GM04503 (cell line): ENCODE measurements at places on chromosomes 4 and X.

GRCh38 chr4:4524364-4524763 lies 17.5 kb downstream of the STX18 start:
- no peak for DNase-seq

DNA sequence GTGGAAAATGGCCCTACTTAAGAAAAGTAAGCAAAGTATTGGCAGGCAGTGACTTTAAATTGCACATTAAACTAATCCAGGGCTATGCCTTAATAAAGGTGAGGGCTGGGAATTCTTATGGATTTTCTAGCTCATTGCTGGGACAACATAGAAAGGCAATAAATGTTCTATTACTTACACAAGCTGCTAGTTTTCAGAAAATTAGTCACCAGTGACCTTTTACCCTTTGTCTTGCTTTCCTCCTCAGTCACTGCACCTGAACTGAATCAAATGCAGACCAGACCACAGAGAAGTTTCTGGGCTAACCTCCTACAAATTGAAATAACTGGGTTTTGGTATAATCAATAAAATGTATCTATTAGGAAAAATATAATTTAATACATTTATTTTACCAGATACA lies 694.4 kb upstream of the FAM241A start:
- no peak for DNase-seq

DNA sequence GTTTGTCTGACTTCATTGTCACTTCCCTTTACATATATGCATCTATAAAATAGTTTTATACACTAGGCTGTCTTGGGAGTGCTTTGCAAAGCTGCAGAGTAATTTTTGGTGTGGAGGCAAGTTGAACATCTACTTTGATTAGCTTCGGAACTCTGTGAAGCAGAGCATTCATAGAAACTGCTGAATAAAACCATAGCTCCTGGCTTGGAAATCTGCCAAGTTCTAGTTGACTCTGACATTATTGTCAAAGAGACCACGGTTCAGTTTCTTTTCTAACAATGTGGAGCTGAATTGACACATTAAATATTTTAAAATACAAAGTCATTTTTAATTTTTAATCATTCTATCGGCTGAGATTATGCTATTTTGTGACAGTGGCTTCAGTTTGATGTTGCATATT lies 335.0 kb downstream of the BMPR1B start:
- DNase-seq: no peak

DNA sequence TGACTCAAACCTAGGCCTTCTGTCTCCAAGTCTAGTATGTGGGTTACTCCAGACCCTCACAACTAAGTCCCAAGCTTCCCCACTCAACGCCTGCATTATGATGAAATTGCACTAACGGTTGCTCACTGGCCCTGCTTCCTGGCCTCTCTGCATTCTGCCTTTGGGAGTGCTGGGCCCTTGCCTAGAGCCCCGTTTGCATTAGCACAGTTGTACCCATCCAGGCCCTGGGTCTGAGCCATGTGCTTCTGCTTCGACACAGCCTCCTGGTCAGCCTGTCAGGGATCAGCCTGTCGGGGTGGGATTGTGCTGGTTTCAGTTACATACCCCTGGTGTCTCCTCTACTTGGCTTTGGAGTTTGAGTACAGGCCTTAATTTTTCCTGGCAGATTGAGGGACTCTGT lies 58.4 kb downstream of the DCUN1D4 start:
- no peak for DNase-seq

- no peak for DNase-seq
Measured at GRCh38 chrX:51760657-51761056, 17.4 kb downstream of the GSPT2 start.
